ENCODE measurements at places on chromosomes 7 and 10.

DNA sequence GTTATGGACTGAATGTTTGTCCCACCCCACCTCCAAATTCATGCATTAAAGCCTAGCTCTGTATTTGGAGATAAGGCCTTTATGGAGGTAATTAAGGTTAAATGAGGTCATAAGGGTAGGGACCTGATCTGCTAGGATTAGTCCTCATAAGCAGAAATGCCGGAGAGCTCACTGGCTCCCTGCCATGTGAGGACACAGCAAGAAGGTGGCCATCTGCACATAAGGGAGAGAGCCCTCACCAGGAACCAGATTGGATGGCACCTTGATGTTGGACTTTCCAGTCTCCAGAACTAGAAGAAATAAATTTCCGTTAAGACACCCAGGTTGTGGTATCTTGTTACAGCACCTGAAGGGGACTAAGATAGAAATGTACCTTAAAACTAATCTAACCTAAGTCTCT, 816.1 kb upstream of the C7orf33 start:
- DNase-seq: no peak

- no peak for DNase-seq
Measured at GRCh38 chr7:149011491-149011890, 16.8 kb downstream of the PDIA4 start.

GRCh38 chr7:129371487-129371886, 62.7 kb upstream of the STRIP2 start:
- no peak for DNase-seq

DNA sequence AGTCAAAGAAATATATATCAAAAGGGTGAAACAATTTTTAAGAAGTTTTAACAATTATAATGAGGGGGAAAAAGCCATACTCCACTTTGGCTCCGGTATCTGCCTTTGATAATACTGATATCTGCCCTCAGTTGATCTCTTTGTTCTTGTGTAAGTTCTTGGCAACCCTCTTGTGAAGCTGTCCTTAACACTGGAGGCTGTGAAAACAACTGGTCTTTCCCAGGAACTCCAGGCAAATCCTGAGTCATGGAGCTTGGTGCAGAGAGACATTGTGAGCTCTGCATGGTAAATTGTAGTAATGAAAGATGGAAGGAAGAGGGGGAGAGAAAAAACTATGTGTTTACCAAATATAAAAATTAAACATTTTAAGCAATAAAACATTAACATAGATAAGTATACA, 11.9 kb upstream of the ERVW-1 start:
- DNase-seq: no peak

GRCh38 chr7:91064938-91065337, 199.3 kb upstream of the FZD1 start:
- DNase-seq: no peak

DNA sequence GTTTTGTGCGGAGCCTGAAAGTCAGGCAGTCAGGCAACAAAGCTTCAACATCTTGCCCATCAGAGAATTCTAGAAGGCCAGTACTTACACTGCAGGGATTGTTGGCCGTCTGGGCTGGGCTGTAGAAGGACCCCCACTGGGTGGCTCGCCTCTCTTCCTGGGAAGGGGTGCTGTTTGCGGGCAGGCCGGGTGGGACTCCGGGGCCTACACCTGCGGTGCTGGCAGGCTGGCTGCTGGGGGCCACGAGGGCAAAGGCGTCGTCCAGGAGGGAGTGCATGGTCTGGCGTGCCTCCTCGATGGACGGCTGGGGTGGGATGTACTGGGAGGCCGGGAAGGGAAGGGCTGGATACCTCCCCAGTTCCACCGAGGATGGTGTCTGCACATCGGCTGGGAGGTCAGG, 63.1 kb upstream of the ATP6V0A4 start:
- DNase-seq: no peak

DNA sequence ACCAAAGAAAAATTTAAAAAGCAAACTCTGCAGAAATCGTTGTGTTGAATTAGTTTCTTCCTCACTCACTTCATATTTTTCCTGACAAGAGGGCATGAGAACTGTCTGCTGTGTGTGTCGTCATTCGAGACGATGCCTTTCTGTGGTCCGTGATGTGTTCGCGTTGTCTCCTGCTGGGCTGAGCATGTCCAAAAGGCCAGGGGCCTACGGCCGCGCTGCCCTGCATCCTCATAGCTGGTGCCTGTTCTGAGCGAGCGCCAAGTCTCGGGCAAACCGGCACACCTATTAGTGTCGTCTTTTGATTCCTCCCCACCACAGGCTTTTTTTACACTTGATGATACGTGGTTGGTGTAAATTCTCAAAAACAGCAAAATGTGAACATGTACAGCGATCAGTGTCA, 27.4 kb downstream of the WDR37 start:
- no peak for DNase-seq

GRCh38 chr7:157459966-157460365, 123.2 kb downstream of the DNAJB6 start:
- no peak for DNase-seq

DNA sequence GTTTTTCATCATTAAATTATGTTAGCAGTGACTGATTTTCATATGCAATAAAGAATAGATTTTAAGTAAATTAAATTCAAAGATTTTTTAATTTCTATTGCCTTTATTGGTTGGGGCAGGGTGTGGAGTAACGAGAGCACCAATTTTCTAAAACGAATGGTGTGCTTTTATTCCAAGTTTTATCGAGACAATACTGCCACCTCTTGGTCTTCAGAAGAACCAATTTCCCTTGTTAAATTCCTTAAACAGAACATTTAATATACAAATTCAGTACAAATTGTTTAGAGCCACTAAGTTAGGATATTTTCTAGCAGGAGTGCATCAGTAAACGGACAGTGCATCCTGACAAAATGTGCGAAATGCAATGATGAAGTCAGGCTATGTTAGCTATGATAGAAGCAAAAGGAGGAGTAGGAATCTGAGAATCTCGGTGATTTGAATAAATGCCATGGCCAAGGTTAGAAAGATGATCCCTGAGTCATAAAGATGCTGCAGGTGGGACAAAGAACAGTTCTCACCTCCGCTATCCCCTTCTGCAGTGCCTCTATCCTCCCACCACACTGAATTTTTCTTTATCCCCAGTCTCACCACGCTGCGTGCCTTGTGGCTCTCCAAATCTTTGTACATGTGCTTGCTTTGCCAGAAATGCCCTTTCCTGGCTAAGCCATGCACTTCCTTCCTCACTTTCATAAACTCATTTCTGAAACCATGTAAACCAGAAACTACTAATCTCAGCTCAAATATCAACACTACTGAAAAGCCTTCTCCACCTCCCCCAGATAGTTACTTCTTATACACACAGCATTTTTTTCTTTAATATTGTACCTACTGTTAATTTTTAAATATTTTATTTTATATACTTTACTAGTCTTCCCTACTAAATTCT, 31.9 kb upstream of the AGBL3 start:
- DNase-seq: no peak

Data from activated CD4-positive, CD25-positive, alpha-beta regulatory T cell (primary cell).